Lower leg skin (tissue), 4 donors: ENCODE measurements at places on chromosomes 13 and 19.

DNA sequence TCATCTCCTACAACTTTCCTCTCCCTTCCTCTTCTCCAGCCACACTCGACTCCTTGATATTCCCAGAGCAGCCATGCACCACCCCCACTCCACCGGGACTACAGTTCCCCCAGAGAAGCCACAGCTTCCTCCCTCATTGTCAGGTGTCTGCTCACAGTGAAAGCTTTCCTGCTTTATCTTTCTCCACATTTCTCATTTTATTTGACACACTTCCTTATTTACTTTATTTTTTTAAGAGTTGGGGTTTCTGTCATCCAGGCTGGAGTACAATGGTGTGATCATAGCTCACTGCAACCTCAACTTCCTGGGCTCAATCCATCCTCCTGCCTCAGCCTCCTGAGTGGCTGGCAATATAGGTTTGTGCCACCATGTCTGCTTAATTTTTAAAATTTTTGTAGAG is 464.6 kb downstream of the MYO16 start:
- DNase-seq: no peak

DNA sequence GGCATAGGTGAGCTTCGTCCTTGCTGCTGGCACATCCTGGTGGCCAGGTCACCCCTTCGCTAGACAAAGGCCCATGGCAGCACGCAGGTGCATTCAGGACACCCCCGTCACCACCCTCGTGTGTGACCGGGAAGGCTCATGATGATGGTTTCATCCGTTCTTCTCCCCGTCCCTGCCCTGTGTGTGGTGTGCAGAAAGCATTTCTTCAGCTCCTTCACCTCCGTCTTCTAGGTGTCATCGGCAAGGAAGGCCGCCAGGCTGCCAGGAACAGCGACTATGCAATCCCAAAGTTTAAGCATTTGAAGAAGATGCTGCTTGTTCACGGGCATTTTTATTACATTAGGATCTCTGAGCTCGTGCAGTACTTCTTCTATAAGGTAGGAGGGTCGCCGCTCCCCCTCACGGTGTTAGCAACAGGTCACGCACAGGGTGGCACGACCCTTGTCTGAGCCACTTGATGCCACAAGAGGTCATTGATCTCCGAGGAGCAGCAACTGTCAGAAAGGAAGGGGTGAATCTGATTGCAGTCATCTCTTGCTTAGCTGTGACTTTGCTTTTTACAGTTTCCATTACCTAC is 111.0 kb upstream of the MCF2L start:
- DNase-seq: no peak

DNA sequence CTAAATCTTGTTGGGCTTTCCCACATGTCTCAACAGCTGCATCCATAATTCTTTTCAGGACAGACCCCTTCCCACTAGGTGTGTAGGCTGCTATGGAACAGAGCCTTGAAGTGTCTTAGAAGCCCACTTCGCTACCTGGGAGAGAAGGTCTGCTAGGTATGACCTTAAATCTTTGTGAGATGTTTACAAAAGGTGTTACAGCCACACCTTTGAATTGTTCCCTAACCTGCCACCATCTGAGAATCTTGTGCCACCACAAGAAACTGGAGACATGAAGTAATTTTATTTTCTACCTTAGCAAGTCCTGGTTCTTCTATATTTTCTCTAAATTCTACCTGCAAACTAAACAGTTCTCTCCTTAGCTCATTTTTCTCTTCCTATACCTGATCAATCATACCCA is 67.4 kb upstream of the IL17D start:
- DNase-seq: no peak

GRCh38 chr19:1213391-1214286 is 8.1 kb downstream of the STK11 start:
- DNase-seq: no peak

GRCh38 chr13:50126993-50127725 is 111.9 kb downstream of the KCNRG start:
- peak; percentile 91 for DNase-seq

DNA sequence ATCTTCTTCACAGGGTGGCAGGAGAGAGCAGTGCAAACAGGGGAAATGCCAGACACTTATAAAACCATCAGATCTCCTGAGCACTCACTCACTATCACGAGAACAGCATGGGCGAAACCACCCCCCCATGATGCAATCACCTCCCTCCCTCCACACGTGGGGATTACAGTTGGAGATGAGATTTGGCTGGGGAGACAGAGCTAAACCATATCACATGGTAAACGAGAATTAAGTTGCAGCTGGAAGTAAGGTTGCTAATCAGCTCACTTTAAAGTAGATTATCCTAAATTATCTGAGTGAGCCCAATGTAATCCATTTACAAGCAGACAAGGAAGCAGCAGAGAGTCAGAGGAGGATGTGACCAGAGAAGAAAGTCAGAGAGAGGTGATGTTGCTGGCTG is 102.2 kb upstream of the IPO5 start:
- no peak for DNase-seq

DNA sequence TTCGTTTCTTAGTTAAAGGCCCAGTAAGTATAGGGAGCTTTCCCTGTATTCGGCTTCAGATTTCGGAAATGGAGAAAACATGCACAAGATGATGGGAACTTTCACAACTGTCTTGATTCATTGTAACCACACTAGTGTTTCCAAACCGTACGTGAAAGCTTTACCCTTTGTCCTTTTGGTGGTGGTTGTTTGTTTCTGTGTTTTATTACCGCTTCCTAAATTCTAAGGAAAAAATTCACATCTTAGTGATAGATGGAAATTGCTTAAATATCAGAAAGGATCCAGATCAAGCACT is 504 bp upstream of the VWA8 start:
- DNase-seq: no peak
